Hematopoietic multipotent progenitor cell treated with erythropoietin and hydrocortisone succinate and interleukin-3 and kit ligand, for 15 days (in vitro differentiated cells): ENCODE measurements at places on chromosomes 11 and 22.

DNA sequence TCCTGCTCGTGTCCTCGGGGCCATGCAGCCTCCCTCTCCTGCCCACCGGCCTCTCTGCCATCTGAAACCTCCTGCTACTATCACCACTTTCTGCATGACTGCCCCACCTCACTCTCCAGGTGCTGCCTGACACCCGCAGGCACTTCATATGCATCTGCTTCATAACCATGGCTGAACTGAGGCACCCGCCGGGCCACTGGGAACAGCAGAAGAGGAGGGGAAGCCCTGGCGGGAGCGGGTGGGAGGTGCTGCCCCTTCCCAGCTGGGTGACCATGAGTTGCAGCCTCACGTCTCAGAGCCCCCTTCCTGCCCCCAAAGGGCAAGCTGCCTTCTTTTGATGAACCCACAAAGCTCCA is 21.7 kb upstream of the PICK1 start:
- DNase-seq: no peak

DNA sequence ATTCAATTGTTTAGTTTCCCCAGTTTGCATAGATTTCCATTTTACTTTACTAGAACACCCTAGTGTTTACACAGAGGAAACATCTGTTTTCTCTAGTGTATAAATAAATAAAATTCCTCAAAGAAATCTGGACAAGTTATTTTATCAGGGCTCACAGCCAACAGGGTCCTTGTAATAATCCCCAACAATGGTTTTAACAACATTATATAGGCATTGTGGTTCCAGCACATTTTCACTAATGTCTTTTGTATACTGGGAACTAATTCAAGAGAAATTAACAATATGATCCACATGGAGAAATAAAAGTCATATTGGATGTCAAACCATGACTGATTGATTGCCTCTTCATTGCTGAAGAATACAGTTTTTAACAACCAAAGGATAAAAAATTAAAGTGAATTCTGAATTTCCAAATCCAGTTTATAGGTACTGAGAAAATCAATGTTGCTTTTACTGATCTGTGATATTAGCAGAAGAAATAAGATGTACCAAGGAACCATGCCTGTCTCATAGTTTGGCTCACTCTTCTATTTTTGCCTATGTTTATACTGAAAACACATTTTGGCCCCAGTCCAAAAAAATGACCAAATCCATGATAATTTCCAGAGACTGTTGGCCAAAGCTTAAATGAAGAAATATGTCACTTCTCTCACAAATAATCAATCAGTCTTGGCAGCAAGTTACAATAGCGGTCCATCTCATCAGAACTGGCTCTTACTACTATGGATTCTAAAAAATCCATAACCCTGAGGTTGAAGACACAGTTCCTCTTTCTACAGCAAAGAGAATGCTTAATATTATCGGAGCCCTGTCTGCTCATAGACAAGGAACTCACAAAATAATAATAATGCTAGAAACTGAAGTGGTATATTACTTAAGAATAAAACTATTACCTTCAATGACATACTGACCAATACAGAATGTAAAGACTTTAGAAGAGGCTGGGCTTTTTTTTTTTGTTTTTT is 1.4 kb upstream of the MS4A13 start:
- DNase-seq: no peak

- DNase-seq: no peak
These were observed 1214.0 kb downstream of the BRD1 start for GRCh38 chr22:48613566-48614200.

DNA sequence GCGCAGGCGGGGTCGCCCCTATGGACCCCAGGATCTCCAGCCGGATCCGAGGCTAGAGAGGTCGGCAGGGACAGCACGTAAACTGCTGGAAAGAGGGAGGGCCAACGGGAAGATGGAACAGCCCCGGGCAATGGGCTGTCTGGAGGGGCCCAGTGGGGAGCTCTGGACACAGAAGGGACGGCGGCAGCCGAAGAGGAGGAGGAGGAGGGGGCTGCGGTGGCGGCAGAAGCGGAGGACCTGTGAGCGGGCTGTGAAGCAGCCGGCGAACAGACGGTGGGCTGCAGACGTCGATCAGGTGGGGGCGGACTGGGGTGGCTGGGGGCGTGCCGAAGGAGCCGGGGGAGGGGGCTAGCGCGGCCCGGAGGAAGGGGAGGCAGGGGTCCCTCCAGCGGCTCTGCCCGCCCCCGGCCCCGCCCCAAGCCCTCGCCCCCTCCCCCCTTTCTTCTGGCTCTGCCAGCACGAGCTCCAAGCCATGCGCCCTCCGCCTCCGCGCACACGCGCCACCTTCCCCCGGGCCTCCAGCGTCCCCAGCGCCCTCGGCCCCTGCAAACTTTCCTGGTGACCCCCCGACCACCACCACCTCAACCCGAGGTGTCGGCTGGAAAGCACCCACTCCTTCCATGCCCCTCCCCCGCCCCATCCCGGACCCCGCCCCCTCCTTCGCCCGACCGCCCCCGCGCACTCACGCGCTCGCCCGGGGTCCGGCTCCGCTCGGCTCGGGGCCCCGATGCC is 432 bp downstream of the TNKS1BP1 start:
- DNase-seq: no peak

- no peak for DNase-seq
These were observed 201.6 kb downstream of the SBF2 start for GRCh38 chr11:10092426-10092825.

GRCh38 chr11:69209038-69209350 is 53.3 kb downstream of the SMIM38 start:
- no peak for DNase-seq

- DNase-seq: no peak
These were observed 10.7 kb downstream of the BCL9L start for GRCh38 chr11:118914987-118915386.

- DNase-seq: peak; percentile 78
These were observed 444 bp upstream of the TSKU start for GRCh38 chr11:76782531-76783293.

- no peak for DNase-seq
These were observed 16.8 kb downstream of the CBL start for GRCh38 chr11:119222891-119223290.

DNA sequence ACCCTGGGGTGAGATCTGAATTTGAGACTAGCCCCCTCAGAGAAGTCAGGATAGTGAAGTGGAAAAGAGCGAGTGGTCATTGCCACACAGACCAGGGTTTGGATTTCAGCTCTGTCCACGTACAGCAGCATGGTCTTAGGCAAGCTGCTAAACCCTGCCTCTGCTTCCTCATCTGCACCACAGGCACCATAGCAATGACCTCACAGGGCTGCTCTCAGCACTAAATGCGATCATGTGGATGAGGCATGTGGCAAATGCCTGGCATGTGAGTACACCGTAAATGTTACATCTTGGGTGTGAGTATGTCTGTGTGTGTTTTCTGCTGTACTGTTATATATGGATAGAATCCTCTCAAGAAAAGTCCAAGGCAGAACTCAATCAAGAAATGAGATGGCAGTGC is 15.8 kb downstream of the NAV2 start:
- DNase-seq: no peak

DNA sequence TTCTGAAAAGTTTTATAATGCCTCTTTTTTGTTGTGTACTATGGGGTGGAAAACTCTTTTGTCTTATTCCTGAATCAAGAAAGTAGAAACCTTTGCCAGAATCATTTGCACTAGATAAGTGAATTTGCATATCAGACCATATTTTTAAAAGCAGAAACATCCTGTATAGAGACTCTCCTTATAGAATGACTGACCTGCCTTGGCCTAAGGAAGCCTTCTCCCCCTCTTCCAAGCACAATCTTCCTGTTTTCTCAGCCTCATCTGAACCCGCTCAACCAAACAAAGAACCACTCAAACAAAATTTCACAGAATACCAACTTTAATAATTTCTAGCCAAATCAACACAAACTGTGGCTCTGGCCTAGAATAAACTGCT is 60.3 kb downstream of the SIK3 start:
- no peak for DNase-seq

- no peak for DNase-seq
These were observed 5.0 kb downstream of the HSPA8 start for GRCh38 chr11:123056835-123057491.

GRCh38 chr11:68374531-68374930 is 62.1 kb downstream of the LRP5 start:
- no peak for DNase-seq

DNA sequence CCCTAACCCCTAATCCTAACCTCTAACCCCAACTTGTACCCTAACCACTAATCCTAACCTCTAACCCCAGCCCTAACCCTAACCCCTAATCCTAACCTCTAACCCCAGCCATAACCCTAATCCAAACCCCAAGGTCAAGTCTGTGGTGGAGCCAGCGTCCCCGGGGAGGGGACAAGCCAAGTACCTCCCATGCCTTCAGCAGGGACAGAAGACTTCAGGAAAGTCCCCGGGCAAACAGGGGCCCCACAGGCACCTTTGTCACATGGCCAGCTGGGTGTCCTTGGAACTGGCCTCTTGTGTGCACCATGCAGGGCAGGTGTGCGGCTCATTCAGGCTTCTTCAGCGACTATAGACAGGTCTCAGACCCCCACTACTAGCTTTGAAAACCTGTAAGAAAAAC is 555.8 kb downstream of the BRD1 start:
- no peak for DNase-seq

DNA sequence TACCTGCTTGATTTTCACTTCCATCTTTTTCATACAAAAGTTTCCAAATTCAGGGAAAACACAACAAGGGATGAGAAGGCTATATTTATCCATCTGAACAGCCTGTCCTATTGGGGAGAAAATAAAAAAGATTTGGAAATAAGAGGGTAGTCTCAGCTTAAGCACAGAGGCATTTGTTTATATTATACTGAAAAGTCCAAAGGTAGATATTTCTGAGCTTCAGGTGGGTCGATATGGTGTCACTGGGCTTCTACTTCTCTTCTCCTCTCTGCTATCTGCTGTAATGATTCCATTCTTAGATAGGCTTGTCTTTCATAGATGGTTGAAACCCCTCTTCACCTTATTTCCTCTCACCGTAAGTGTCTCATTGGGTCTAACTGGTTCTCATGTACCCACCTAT is 337.0 kb downstream of the INSC start:
- no peak for DNase-seq
